ENCODE measurements at places on chromosomes 13 and 19. TPM values are rescaled to one million over a fixed set of nuclear protein-coding genes. Genes with fewer than 3 reads are reported as not detected.

GRCh38 chr13:94332359-94333096 lies 147.0 kb downstream of the DCT start:
- no peak for DNase-seq

The ZNF730 gene
- total RNA-seq, result 4.5 TPM

The SETDB2 gene
- total RNA-seq, result 4.3 TPM

DNA sequence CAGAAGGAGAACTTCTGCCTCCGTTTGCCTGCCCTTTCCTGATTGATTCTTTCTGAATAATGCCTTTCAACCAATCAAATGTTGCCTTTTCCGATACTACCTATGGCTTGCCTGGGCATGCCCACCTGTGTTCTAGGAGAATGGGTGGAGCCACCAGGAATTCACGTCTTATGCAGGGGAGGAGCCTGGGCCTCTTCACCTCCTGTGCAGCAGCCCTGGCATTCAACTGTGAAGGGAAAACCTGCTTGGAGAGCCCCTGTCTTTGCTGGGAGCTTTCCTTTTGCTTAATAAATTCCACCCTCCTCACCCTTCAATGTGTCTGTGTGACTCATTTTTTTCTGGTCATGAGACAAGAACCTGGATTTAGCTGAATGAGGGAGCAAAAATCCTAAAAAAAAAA lies 730.7 kb downstream of the UQCRFS1 start:
- no peak for DNase-seq

DNA sequence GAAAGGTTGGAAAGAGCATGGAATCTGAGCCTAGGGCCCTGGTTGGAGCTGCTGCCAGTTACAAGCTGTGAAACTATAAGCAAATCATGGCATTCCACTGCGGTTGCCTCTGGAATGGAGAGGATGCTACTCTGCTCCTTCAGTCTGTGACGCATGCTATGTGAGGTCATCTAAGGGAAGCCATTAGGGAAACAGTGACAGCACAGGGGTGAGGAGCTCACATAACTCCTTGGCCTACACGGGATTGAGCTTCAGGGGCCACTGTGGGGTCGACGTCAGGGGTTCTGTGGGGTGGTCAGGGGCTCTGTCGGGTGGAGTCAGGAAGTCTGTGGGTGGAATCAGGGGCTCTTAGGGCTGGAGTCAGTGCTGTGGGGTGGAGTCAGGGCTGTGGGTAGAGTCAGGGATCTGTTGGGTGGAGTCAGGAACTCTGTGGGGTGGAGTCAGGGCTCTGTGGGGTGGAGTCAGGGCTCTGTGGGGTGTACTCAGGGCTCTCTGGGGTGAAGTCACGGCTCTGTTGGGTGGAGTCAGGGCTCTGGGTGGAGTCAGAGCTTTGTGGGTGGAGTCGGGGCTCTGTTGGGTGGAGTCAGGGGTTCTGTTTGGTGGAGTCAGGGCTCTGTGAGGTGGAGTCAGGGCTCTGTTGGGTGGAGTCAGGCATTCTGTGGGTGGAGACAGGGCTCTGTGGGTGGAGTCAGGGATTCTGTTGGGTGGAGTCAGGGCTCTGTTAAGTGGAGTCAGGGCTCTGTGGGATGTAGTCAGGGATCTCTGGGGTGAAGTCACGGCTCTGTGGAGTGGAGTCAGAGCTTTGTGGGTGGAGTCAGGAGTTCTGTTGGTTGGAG lies 35.8 kb upstream of the MEDAG start:
- DNase-seq, result no peak

GRCh38 chr19:55175117-55175867 lies 4.8 kb downstream of the SYT5 start:
- no peak for DNase-seq

The KLK2 gene
- total RNA-seq, result not detected

The ZNF135 gene
- total RNA-seq, result 3.5 TPM

The PEG3 gene
- total RNA-seq, result 9.5 TPM

- no peak for DNase-seq
Observed at GRCh38 chr19:7507884-7508283, 8.0 kb upstream of the ZNF358 start.

DNA sequence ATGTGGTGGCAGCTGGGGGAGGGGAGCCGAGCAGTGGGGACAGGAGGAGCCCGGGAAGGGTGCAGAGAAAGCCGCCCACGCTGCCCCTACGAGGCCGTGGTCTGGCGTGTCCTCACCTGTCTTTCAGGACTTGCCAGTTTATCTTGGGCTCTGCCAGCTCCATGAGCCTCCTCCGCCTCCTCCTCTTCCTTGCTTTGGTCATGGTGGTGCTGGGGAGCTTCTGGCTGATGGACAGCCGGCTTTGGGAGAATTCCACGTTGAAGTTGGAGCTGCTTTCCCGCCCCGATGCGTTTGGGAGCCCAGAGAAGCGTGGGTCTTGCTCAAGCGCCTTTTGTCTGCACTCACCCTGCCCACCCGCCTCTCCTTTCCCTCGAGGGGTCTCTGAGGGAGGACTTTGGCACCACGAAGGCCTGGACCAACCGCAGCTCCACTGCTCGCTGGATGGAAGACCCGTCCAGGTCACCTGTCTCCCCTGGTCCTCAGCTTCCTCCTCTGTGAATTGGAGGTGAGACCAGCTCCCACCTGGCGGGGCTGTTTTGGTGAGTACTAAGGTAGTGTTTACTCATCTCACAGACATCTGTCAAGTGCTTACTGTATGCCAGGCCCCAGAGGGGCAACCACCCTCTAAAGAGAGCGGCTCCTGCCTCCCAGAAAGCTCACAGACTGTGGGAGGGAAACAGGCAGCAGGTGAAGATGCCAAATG lies 29.7 kb upstream of the MIER2 start:
- no peak for DNase-seq

The SYDE1 gene
- total RNA-seq, result 31.7 TPM

GRCh38 chr19:8575467-8575997 lies 1.7 kb downstream of the MYO1F start:
- no peak for DNase-seq

The DLL3 gene
- total RNA-seq, result 4.1 TPM

GRCh38 chr19:2271234-2272103 lies 10.5 kb downstream of the PEAK3 start:
- DNase-seq, result no peak

GRCh38 chr13:97431171-97431764 lies 2.7 kb upstream of the RAP2A start:
- DNase-seq, result no peak

The SBK2 gene
- 0.58 TPM for total RNA-seq

- no peak for DNase-seq
Observed at GRCh38 chr13:51636349-51636890, 52.2 kb downstream of the WDFY2 start.

DNA sequence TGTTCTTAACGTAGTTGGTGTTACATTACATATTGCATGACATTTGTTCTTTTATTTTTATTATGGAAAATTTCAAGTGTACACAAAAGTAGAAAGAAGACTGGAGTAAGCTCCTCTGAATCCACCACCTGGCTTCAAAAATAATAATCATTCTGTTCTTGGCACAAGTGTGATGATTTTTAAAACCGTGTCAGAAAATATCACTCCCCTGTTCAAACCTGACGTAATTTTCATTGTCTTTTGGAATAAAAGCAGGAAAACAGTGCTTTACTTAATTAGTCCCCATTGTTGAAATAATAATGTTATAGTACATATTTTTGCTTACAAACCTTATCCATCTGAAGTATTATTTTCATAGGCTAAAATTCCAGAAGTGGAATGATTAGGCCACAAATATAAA lies 41.3 kb upstream of the SCEL start:
- no peak for DNase-seq

DNA sequence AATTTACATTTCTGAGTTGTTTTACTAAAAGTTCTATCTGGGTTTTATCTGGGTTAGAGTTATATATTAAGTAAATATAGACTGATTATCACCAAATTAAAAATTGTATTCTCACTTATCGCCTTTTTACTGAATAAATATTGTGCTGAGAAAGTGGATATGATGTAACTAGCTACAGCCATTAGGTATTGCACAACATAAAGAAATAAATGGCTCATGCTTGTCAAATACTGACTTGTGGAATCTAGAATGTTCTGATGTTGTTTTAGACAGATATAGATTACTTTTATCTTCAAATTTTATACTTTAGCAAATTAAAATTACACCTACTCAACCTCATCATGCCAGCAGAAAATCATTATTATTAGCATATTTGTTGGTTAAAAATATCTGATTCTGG lies 1277.1 kb upstream of the MIR17HG start:
- DNase-seq, result no peak

GRCh38 chr13:35964011-35964862 lies 166.9 kb downstream of the DCLK1 start:
- no peak for DNase-seq

- DNase-seq, result no peak
Observed at GRCh38 chr13:100940658-100941057, 266.1 kb upstream of the TMTC4 start.

- DNase-seq, result no peak
Observed at GRCh38 chr13:98787996-98788395, 35.5 kb upstream of the SLC15A1 start.

DNA sequence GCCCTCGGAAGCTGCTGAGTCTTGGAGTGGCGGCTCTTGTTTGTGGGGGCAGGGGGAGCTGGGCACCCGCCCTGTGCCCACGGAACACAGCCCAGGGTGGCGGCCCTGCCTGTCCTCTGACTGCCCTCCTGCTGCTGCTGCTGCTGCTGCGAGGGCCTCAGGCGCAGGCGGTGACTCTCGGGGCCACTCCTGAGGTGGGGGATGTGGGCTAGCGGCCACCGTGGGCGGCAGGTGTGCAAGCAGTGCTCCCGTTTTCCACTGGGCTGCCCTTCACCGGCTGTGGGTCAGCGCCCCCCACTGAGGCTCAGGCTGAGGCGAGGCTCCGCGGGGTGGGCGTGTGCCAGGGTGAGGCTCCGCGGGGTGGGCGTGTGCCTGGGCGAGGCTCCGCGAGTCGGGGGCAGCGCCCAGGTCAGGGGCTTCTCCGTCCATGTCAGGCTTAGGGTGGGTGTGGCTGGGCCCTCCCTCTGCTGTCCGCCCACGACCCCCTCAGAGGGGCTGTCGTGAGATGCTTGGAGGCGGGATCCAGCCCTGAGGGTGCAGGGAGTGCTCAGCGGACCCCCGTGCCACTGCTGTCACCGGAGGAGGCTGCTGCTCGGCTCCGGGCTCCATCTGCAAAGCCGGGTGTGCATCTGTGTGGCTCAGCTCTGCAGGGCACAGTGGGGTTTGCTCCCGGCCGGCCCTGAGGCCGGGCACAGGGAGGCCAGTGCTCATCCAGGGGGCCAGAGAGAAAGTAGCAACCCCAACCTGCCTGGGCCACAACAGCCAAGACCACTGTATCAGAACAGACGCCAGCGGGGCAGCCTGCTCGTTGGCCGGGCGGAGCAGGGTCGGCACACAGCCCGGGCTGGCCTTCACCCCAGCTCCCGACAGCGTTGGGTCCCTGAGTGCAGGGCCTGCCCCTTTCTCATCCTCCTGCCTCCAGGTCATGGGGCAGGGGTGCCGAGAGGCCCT lies 14.5 kb downstream of the CSNK1G2 start:
- DNase-seq, result no peak

DNA sequence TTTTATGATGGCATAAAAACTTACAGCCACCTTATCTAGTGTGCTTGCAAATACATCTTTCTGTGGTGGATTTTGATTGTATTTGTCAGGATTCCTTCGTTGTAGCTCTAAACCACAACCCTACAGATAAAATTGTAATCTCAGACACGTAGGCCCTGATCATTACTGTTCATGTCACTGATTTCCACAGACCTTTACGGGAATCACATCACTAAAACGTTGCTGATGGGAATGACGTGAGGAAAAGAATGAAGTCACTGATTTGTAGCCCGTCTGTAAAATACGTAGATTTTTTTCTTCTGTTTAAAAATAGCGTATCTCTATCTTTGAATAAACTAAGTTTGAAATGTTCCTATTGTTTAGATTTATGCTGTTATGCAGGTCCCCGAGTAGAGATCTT lies 399.2 kb downstream of the MYO16 start:
- no peak for DNase-seq

GRCh38 chr13:30932481-30933353 lies at the start of gene TEX26:
TSS of gene TEX26 (plus strand) at chr13:30932656. CDS start at chr13:30932716, 60 bp downstream.
- no peak for DNase-seq

Measured in epithelial cell of proximal tubule (primary cell).